ENCODE measurements at places on chromosomes 5 and 9.

- DNase-seq: no peak
Observed at GRCh38 chr9:38018241-38018957, 50.6 kb downstream of the SHB start.

DNA sequence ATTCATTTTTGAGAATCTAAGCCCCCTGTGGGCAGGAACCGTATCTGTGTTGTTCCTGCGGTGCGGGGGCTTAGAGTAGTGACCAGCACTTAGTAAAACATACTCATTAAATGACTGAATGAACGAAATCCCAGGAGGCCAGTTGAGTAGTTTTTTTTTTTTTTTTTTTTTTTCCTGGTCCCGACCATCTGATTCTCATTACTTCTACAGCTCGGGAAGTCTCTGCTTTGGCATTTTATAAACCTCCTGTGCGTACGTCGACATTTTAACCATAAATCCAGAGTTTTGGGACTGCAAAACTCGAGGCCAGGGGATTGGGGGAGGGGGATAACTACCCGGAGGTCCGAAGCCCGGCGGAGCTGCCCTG lies 31.5 kb upstream of the SPRY4 start:
- DNase-seq: no peak

DNA sequence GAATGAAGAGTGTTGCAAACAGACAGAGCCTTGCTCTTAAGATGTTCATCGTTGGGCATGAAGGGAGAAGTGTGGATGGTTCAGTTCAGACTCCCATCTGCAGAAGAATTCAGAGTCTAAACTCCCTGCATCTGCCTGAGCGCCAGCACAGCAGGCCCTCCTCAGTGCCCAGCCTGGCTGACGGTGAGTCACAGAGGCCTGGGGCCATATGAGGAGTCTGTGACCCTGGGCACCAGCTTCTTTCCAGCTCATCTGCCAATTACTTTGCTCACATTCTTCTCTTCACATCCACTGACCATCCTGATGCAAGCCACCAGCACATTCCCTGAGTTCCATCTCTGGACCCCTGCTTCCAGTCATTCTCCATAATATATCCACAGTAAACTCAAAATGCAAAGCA lies 401.1 kb upstream of the TRPC7 start:
- DNase-seq: no peak

DNA sequence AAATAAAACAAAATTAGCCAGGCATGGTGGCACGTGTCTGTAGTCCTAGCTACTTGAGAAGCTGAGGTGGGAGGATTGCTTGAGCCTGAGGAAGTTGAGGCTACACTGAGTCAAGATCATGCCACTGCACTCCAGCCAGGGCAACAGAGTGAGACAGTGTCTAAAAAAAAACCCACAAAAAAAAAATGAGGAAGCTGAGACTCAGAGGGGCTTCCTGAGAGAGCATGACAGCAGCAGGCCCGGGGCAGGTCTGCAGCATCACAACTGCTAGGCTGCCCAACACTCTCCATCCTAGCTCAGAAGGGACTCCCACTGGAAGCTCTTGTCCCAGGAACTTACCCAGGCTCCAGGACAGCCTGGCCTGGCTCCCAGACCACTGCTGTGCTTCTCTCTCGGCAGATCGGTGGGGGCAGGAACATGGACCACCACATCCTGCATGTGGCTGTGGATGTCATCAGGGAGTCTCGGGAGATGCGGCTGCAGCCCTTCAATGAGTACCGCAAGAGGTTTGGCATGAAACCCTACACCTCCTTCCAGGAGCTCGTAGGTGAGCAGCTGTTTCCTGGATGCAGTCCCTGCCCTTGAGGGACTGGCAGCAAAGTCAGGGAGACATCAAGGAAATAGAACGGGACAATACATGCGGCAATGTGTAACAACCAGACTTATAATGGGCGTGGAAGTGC lies 19.1 kb downstream of the PTGS1 start:
- no peak for DNase-seq

- no peak for DNase-seq
Observed at GRCh38 chr5:111227801-111228200, 3.6 kb downstream of the CAMK4 start.

- no peak for DNase-seq
Observed at GRCh38 chr5:29263915-29264351, 1929.6 kb upstream of the CDH6 start.

- DNase-seq: no peak
Observed at GRCh38 chr5:153676406-153676805, 185.9 kb downstream of the GRIA1 start.

GRCh38 chr5:177162379-177162778 lies 28.8 kb downstream of the NSD1 start:
- DNase-seq: no peak

DNA sequence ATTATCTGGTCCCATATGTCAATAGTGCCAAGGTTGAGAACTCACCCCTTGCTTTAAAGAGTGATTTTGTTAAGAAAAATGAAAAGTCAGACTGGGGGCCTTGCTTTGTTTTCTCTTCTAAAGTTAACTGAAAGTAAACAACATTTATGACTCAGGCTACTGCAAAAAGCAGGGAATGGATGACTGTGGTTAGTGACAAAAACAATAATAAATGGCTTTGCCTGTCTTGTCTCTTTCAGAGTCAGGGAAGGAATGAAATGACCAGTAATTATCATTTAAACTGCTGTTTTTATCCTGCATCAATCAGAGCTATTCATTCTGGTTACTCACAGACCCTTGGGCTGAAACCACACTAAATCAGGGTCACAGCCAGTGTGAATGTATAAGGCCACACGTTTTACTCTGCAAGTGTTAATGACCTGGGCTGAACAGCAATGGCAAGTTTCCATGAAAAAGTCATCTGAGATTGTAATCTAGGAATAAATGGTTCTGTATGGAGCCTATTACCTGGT lies 112.2 kb downstream of the ZNF608 start:
- no peak for DNase-seq

- peak; percentile 76 for DNase-seq
Observed at GRCh38 chr9:124320062-124320973, 62.6 kb downstream of the NEK6 start.

DNA sequence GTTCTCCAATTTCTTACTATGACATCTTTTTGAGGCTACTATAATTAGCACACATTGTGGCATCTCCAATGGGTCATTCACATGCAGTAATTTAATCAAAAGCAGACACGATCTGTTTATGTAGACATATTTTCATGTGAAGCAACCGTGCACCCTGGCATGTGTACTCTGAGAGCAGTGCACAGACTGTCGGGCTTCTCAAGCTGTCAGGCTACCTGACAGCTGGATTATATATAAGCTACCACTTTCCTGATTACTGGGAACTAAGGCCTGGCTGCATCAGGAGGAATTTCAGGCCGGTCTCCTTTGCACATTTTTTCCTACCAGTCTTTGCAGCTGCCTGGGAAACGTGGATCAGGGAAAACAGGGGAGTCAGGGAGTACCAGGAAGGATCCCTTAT lies 197.5 kb downstream of the MAPKAP1 start:
- no peak for DNase-seq

- DNase-seq: no peak
Observed at GRCh38 chr5:32589942-32590869, 4.8 kb downstream of the SUB1 start.

- DNase-seq: no peak
Observed at GRCh38 chr9:75658301-75658905, 232.1 kb upstream of the PCSK5 start.

DNA sequence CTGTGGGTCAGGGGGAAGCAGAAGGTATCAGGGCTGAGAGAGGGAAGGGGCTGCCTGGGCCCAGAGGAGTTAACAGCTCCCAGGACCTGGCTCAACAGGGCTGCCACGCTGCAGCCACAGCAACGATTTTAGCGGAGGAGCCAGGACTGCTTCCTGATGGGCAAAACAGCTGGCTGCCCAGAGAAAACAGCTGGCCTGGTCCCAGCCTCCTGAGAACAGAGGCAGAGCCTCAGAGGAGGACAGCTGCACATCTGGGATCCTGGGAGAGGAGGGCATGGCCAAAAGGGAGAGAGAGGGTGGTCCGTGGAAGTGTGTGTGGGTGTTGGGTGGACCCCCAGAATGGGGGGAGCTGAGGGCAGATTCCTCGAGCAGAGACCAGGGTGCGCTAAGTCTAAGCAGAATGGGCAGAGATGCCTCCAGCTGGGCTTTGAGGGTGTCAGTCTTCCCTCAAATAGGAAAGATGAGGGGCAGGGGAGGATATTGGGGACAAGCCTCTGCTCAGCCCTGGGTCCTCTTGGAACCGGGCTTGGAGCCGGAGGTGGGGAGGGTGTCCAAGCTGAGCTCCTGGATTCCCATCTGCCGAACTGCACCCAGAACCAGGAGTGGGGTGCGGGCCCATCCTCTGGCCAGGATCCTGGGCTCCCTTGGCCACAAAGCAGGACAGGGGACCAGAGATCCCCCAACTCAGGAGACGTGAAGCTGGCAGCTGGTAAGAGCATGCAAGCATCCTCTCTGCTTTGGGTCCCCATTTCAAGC lies 9.1 kb upstream of the CERCAM start:
- no peak for DNase-seq

GRCh38 chr5:2651116-2651515 lies 100.4 kb downstream of the IRX2 start:
- DNase-seq: no peak

DNA sequence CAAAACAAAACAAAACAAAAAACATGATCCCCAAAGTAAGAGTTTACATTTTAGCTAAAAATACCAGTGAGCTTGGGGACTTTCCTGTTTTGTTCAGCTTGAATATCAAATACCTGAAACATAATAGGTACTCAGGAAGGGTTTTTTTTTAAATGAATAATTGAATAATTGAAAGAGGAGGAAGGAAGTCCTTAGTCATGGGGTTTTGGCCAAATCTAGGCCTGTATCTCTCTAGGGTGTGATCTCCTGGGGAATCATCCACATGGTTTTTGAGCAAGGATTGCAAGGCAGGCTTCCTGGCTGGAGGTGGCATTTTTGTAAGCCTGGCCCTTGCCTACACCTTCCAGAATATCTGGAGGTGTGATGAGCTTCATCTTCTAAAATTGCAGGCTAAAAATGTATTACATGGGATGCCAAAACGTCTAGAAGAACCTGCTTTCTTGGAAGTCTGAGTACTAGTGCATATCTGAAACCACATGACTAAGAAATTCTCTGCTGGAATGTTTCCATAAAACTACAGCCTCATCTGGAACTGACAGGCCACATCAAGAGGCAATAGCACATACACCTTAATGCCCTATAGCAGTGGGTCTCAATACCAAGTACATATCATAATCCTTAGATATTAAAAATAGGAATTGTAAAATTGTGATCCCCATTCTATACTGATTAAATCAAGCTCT lies 10.4 kb downstream of the C9 start:
- DNase-seq: no peak

- DNase-seq: no peak
Observed at GRCh38 chr9:93071464-93071863, 13.0 kb downstream of the SUSD3 start.

GRCh38 chr5:27472000-27472763 lies 433.8 kb upstream of the CDH9 start:
- DNase-seq: peak; percentile 35

DNA sequence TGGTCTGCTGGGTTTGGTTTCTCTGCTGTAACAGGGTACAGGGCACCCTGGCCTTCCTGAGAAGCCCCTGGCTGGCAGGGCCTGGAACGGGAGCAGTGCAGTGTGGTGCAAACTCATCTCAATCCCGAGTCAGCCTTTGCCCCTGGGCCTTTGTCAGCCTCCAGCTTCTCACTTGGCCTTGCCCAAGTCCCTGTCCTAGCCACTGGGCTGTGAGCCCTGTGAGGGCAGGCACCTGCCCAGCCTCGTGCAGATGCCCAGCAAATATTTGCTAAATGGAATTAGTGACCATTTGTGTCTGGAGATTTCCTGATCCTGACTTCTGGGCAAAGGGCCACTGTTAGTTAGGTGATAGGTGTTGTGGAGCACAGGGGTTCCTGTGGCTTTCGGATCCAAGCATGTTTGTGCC lies 13.0 kb downstream of the RGS3 start:
- peak; percentile 55 for DNase-seq

DNA sequence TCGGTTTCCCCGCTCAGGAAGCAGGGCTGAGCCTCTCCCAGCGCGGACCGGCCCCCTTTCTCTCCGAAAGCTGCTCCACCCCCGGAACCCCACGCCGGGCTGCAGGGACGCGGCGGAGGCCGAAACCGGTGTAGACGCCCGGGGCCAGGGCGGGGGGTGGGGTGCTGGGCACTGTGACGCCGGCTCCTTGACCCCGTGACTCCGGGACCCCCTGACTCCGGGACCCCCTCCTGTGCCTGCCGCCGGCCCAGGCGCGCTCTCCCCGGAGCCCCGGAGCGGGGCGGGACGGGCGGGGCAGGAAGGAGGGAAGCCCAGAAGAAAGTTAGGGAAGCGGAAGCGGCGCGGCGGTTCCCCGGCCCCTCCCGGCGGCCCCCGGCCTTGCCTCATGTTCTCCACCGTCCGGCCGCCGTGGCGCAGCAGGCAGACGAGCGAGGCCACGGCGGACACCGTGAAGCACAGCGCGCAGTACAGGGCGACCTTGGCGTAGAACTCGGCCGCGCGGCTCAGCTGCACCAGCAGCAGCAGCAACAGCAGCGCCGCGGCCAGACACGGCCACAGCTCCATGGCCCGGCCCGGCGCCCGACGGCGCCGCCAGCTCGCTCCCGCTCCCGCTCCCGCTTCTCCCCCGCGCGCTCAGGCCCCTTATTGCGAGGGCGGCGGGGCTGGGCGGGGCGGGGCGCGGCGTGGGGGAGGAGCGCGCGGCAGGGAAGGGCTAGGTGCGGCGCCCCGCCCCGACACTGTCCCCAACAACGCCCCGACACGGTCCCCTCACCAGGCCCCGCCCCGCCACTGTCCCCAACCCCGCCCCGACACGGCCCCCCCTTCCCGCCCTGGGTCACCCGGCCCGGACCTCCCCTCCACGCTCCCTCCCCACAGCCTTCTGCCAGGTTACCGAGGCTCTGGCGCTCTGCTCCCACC lies at the start of gene AGPAT2:
TSS of gene AGPAT2 (minus strand) at position 664 of the 918 bp plus-strand sequence. CDS start at position 564, 100 bp downstream.
- DNase-seq: peak; percentile 94

Data from body of pancreas (tissue), 4 donors.